ENCODE measurements at places on chromosomes 1 and 21.

GRCh38 chr1:198174297-198174696 lies 17.5 kb downstream of the NEK7 start:
- DNase-seq, result no peak

GRCh38 chr21:45227735-45228134 lies 60.0 kb downstream of the POFUT2 start:
- DNase-seq, result no peak

- DNase-seq, result no peak
Observed at GRCh38 chr1:23215751-23216449, 1.4 kb downstream of the HTR1D start.

DNA sequence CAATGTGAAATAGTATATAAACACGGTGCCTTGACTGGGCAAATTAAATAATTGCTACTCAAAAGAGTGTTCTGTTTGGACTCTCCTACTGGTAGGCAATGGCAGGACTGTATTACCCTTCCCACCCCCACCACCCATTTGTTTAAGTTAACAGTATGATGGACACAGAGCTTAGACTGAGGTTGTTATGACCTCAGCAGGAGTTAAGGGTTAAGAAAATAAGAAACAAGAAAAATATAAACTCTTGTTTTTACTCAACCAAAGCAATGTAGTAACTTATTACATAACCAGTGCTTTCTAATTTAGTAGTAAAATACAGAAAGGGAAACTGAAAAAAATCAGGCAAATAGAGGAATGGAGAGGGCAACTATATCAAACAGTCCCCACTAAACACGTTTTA lies 19.9 kb upstream of the SERPINC1 start:
- DNase-seq, result no peak

GRCh38 chr1:116678732-116679090 lies 11.2 kb upstream of the IGSF3 start:
- DNase-seq, result no peak

DNA sequence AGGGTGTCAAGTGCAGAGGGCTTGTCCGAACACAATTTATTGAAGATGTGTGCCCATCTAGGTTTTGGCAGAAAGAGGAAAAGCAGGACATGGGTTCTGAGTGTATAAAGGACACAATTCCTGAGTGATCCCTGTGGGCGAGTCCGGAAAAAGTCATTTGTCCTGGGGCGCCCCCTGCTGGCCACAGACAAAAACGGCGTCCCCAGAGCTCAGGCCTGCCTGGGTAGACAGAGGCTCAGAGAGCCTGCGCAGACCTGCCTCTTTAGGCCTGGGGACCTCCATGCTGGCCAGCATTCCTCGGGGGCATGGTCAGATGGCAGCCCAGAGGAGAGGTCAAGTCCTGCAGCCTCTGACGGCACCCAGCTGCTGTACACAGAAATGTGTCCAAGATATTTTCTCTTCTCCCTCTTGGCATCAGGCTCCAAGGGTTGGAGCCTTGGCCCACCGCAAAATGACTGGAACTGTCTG lies 65.5 kb upstream of the LRP8 start:
- DNase-seq, result peak; percentile 40

DNA sequence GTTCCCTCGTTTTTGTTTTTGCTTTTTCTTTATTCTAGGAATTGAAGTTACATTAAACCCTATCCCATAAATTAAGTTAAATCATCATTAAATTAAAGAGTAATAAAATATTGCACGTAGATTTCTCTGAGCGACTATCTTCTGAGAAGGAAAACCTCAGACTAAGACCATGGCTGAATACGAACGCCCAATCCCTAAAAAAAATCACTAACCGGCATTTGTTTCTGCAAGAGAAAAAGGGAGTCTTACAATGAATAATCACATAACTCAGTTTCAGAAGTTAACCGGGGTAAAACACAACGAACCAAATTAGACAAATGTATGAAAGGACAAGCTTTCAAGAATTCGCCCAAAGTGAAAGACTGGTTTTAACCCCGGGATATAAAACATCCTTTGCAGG lies 1.3 kb downstream of the PIK3R3 start:
- DNase-seq, result no peak

DNA sequence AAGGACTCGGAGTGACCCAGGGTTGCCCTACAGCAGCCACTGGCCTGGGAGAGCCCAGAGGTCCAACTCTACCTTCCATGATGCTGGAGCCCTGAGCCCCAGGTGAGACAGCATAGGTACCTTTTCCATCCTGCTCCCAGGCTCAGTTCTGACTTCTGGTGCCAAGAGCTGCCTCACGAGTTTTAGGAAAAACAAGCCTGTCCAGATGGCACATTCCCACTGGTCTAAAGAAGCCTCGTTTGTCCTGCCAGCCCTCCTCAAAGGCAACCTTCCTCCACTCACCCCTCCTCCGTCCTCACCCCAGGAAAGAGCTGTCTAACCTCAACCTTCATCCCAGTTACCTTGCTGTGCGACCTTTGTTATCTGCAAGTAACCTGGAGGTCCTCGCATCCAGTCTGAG lies 53.5 kb upstream of the PRELP start:
- no peak for DNase-seq

DNA sequence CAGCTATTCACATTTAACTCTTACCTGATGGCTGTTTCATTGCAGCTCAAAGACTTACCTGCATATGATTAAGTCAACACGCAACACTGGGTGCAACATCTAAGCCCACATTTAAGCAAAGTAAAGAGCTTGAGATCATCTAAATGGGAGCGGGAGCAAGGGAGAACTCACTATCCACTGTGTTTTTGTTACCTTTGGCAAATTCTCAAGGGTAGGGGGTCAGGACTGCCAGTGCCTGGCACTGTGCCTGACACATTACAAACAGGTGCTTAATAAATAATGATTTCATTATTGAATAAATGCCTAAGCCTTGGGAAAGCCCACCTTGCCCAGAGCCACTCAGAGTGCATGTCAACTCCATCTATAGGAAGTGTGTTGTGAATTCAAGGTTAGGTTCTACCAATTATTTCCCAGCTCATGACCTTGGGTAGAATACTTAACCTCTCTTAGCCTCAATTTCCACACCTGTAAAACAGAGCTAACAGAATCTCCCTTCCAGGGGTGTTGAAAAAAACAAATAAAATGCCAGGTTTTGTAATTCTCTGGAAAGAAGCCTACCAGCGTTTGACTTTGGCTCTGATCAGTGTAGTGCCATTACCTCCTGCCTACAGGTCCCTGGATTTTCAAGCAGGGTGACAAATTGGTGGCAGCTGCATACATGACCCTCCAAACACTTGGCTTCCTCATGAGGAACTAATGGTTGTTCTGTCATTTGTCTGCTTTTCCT lies 109.7 kb downstream of the TGFBR3 start:
- DNase-seq, result no peak

DNA sequence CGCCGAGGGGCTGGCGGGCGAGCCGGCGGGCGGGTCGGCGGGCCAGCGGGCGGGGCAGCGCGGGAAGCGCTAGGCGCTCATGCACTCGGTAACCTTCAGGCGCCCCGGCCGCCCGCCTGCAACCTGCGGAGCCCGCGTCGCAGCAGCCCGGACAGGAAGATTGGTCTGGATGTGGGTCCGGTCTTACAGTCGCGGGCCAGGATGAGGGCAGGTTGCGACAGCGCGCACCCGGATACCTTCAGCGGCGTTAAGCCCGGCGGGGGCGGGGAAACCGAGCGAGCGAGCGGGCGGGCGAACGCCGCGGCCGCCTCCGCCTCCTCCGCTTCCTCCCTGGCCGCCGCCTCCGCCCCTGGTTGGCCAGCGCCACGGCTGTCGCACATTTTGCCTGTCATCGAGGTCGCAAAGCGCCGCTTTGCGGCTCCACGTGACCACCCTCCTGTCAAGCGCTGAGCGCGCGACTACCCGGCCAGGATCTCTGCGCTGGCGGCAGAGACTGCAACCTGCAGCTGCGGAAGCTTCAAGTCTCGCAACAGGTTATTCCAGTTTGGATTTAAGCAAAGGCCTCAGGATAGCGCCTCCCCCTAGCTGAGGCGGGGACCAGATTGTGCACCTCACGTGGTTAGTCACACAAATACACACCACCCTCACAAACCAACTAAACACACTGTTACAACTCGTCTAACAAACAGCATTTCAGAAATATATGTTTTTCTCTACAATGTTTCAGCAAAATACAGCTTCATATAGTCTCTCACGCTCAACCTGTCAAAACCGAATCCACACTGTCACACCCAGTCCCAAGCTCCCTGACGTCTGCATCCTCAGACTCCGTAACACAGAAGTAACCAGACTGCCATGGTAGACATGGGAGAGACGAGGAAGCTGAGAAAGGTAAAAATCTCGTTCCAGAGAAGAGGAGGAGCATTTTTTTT lies at the start of gene FAF1:
Gene FAF1, minus strand, starts transcription at position 355 of the 932 bp plus-strand sequence. CDS start 456 bp downstream, outside the sequence.
- peak; percentile 84 for DNase-seq

GRCh38 chr21:16195538-16195910 lies 465.7 kb downstream of the USP25 start:
- DNase-seq, result no peak

DNA sequence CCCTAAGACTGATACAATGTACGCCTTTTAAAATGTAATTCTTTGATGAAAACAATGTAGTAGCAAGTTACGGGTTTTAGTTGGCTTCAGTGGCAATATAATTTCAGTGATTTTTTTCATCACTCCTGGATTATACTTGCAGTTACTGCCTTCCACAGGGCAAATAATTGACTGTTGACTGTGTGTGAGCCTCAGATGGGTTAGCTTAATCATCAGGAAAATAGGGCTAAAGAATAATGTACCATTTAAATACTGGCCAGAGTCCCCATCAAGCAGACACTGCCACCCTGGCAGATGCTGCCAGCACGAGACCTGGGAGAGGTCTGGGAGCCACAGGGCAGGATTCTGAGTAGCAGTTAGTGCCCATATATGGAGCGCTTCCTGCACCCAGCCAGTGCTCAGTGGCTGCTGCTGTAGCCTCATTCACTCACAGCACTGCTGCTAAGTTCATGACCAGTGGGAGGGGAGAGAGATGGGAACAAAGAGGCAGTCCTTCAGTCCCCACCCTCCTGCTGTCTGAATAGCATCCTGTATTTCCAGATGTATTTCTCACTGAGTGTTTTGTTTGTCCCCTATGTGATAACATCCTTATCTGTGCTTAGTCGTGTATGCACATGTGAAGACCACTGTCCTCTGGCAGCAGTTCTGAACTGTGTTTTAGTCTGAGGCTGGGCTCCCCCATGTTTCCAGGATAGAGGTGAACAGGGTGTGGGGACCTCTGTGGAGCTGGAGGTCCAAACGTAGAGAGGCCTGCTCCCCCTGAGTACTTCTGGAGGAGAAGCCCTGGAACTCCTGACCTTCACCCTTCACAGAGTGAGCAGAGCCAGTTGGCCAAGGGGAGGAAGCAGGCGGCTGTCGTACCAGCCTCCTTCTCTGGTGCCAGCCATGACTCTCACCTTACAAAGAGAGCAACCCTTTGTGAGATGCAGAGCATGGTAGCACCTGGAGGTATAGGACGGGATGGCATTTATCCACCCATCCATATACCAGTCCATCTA lies 80.4 kb downstream of the ADARB1 start:
- no peak for DNase-seq

DNA sequence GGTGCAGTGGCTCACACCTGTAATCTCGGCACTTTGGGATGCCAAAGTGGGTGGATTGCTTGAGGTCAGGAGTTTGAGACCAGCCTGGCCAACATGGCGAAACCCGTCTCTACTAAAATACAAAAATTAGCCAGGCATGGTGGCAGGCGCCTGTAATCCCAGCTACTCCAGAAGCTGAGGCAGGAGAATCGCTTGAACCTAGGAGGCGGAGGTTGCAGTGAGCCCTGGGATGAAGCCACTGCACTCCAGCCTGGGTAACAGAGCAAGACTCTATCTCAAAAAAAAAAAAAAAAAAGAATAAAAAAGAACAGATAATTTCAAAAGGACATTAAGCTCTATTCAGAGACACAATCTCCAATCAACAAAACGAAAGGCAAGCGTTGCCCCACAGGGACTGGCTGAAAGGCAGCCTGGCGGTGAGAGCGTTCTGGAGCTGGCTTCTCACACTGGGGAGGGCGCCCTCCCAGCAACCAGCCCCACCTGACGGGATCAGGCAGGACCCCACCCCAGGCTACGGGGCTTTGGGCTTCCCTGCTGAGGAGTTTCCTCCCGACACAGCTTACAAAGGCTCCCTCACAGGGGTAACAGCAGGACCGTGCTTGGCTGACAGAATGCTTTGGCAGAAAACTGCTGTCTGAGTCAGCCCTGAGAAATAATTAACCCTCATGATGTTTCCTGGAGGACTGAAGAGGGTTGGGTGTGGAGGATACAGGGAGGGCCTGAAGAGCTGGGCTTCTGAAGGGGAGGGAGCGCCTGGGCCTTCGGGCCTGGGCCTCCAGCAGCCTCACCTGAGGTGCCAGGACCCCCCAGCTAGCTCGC lies 31.1 kb upstream of the SRP9 start:
- DNase-seq, result no peak

- DNase-seq, result no peak
Observed at GRCh38 chr1:161781995-161782394, 15.9 kb downstream of the ATF6 start.

- no peak for DNase-seq
Observed at GRCh38 chr1:8395433-8395866, 77.5 kb downstream of the SLC45A1 start.

DNA sequence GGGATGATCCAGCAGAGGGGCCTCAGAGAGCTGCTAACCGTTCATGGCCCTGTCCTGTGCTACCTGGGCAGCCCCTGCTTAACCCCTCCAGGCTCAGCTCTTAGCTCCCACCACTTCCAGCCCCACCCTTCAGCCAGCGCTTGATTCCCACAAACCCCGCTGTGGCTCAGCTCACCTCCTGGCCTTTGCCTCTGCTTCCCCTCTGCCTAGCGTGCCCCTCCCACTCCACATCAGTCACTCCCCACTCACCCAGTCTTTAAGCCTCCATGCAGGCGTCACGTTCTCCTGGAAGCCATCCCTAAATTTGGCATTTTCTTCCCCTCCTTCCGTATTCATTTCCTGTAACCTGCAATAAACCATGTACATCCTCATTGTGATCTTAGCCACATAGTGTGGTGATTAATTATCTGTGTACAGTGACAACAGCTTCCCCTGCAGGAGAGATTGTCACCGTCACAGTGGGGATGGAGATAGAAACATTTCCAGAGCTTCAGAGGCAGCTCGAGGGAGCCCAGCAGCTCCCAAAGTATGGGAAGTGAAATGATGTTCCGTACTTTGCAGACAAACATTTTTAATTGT lies 65.5 kb downstream of the EPHB2 start:
- DNase-seq, result no peak

DNA sequence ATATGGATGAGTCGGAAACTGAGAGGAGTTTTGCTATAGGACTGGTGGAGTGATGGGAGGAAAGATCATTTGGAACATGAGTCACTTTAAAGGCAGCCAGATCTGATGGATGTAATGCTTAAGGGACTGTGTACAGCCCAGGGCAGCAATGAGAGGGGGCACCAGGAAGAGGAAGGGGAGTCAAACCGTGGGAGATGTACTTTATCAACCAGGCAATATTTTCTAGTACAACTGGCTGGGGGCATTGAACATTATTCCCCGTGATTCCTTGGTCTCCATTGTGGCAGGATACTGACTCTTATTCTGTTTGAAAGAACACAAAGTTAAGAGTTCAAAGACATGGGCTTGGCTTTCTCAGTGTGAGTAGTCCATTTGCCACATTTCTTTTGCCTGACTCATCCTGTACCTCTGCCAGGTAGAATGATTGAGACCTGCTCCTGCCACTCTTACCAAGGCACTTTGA lies 268.2 kb upstream of the NR5A2 start:
- DNase-seq, result no peak

GRCh38 chr1:229440851-229441537 lies 7.1 kb upstream of the ACTA1 start:
- DNase-seq, result no peak
